SHP77 (cell line): ENCODE measurements at places on chromosomes 6 and 20.

- DNase-seq = no peak
These were observed 764.8 kb upstream of the ADGRB3 start for GRCh38 chr6:67870321-67870720.

GRCh38 chr6:90103056-90103800 lies 193.4 kb downstream of the BACH2 start:
- peak; percentile 20 for DNase-seq

GRCh38 chr20:8461186-8461585 lies 329.1 kb downstream of the PLCB1 start:
- no peak for DNase-seq

DNA sequence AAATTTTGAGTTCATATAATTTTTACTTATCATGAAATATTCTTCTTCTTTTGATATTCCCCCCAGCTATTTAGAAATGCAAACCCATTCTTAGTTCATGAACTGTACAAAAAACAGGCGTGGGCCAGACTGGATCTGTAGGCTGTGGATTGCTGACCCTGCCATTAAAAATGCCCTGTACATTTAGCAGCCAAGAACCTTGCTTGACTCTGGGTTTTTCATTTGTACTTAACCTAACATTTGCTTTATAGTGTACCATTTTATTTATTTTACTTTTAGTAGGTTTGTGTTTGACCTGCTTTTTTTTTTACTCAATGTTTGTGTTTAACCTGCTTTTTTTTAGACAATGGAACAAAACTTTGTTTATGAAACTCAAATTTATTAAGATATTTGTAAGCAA lies 14.9 kb downstream of the CD109 start:
- no peak for DNase-seq

DNA sequence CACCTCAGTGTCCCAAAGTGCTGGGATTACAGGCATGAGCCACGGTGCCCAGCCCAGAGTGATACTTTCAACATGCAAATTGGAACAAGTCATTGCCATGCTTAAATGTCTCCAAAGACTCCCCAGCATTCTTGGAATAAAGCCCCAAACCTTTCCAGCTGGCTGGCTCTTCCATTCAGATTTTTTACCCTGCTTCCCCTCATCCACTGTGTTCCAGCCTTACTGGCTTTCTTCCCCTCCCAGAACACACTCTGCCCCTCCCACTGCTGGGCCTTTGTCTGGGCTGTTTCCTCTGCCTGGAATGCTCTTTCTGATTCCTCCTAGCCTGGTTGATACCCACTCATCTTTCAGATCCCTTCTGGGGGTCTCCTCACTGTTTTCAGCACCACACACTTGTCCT lies 40.1 kb upstream of the NNAT start:
- DNase-seq = no peak

- no peak for DNase-seq
These were observed 76.9 kb upstream of the SIRPA start for GRCh38 chr20:1818247-1818840.

GRCh38 chr6:82088978-82089771 lies 158.4 kb downstream of the IBTK start:
- DNase-seq = no peak

GRCh38 chr6:36516988-36517387 lies 30.3 kb downstream of the STK38 start:
- DNase-seq = no peak
